ENCODE measurements at places on chromosomes 6 and 20.

DNA sequence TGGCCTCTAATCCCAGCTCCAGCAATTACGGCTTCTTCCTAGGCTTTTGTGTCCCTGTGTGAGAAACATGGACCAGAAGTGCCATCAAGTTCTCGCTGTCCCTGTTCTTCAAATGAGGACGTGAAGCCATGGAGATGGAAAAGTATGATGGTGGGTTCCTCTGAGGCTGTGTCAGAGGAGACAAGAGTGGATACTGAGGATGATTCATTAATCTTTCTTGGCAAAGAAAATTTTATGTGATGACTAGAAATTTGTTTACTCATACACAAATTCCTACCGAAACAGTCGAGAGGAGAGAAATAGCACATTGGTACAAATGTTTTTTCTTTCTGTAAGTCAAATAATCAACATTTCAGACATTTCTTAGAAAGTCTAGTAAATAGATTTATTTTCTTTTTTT is 35.0 kb upstream of the PNRC1 start:
- no peak for DNase-seq

- DNase-seq, result no peak
These were observed 1.6 kb upstream of the HS3ST5 start for GRCh38 chr6:114344246-114344970.

- DNase-seq, result peak; percentile 48
These were observed 69.1 kb upstream of the PBOV1 start for GRCh38 chr6:138287144-138287955.

- DNase-seq, result no peak
These were observed 695.8 kb upstream of the EYS start for GRCh38 chr6:66402873-66403272.

DNA sequence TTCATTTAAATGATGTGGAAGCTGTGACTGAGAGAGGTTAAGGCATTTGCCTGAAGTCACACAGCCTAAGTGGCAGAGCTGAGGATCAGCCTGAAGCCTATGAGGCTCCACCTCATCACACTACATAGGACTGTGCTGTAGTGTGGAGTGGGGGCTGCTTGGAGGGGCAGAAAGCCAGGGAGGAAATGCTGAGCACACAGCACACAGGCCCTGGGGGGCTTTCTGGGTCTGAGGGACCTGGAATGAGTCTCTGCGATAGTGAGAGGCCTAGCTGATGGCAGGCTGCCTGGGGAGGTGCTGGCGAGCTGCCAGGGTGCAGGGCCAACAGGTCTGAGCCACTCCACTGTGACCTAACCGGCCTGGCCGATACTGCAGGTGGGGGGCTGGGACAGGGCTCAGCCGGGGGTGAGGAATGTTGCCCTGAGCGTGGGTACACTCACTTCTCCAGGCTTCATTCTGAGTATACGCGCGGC is 2.2 kb upstream of the ARHGAP40 start:
- DNase-seq, result no peak
